Activated naive CD8-positive, alpha-beta T cell treated with anti-CD3 and anti-CD28 coated beads, Interleukin-2, amount 10 ng/mL, durations not matched to agents 7 days and 5 days (primary cell): ENCODE measurements at places on chromosomes 5 and 9. TPM values are rescaled to one million over a fixed set of nuclear protein-coding genes. Genes with fewer than 3 reads are reported as not detected.

DNA sequence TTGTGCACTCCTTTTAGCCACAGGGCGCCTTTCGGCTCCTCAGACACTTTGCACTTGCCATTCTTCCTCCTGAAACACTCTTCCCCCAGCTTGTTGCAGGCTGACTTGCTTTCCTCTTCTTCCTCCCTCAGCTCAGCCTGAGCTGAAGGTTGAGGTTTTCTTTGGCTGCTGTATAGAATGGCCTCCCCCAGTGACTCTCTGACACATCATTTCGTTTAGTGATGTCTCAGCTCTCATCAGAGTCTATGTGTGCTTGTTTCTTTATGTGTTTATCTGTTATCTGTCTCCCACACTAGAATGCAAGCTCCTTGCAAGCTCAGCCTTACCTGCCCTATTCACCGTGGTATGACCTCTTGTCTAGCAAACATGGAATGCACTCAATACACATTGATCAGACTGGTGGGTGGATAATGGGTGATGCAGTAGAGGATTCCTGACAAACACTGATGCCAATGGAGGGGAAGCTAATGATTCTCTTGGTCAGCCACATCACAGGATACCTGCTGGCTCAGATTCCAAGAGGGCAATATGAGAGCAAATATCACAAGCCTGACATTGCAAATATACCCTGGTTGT is 112.9 kb upstream of the STC2 start:
- H3K4me3 ChIP-seq = no peak overlapping the region
- no peaks in the 10 kb centered on the region for H3K36me3 ChIP-seq
- no peaks in the 10 kb centered on the region for H3K4me1 ChIP-seq
- H3K27me3 ChIP-seq = no peaks in the 10 kb centered on the region

GRCh38 chr9:122810306-122810946 is 10.5 kb downstream of the OR1K1 start:
- H3K4me1 ChIP-seq = peaks cover 30% of the 10 kb centered on the region
- peak; percentile 74 for DNase-seq
- peaks cover 14% of the 10 kb centered on the region for H3K36me3 ChIP-seq
- H3K4me3 ChIP-seq = no peak overlapping the region

DNA sequence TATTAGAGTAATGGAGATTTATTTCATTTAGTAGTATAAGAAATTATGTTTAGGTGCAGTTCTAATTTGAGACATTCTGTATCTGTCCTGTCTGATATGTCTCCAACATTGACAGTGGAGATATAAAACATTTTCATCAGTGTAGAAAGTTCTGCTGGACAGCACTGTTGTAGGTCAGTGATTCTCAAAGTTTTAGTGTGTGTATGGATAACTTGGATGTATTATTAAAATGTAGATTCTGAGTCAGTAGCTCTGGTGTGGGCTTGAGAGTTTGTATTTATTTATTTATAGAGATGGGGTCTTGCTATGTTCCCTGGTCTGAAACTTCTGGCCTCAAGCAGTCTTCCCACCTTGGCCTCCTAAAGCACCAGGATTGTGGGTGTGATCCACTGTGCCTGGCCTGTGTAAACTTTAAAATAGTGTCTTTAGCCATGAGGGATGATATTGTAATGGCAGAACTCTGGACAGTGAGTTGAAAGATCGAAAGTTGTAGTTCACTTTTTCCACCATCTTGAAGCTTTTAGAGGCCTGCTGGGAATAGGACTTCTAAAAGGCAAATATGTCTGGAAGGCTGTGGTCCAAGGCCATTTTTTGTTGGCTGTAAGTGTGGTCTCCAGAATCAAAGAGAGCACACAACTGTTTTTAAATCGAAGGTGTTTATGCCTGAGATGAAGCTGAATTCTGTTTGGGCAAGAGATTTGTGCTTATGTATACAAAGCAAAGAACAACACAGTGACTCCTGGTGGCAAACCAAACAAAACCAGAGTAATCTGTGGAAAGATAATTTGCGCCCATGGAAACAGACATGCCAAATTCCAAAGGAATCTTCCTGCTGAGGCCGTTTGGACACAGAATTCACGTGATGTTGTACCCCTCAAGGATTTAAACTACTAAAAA is 12.4 kb downstream of the UBAP1 start:
- H3K27me3 ChIP-seq = no peaks in the 10 kb centered on the region
- no peak overlapping the region for H3K27ac ChIP-seq
- no peak for DNase-seq
- peaks cover 6% of the 10 kb centered on the region for H3K36me3 ChIP-seq
- no peak overlapping the region for H3K4me3 ChIP-seq

GLRA1 gene
- total RNA-seq = not detected

GRCh38 chr9:91074866-91075265 is 273.2 kb downstream of the SYK start:
- peaks cover 13% of the 10 kb centered on the region for H3K4me1 ChIP-seq
- H3K27me3 ChIP-seq = peaks cover 2% of the 10 kb centered on the region
- DNase-seq = no peak
- H3K36me3 ChIP-seq = peaks cover 5% of the 10 kb centered on the region
- H3K4me3 ChIP-seq = no peak overlapping the region

DNA sequence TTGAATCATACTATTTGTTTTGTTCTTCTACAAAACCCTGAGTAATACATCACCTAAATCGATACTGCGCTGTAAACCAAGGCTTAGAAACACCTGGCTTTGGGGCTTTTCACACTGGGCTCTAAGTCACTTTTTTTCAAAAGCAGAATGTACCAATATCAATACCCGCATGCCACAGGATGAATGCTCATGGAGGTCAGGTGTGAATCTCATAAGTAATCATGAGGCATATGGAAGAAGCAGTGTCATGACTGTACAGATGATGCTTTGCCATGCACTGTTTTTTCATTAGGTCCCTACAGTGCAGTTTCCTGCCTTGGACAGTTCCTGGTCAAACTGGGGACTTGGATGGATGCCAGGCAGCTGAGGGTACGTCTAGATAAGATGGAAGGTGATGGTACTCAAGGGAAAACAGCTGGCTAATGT is 49.0 kb upstream of the ATG10 start:
- no peak overlapping the region for H3K4me3 ChIP-seq
- DNase-seq = no peak
- H3K27me3 ChIP-seq = peaks cover 5% of the 10 kb centered on the region

DNA sequence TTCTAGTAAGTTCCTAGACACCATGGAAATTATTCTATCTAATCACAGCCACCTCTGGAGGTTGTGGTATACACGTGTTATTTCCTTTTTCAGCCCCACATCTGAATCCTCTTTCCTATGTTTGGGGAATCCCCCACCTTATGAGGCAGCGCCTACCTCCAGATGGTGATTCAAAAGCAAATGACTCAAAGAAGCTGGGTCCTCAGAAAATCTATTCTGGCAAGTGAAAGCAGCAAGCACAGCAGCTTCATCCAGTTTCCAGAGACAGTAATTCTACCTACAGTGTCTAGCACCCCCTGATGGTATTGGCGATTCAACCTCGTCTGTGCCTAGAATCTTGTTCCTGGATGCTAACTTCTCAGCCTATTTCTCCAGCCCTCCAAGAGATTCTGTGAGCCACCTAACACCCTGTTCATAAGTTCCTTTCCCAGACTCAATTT is 43.0 kb downstream of the STRBP start:
- no peak for DNase-seq
- no peaks in the 10 kb centered on the region for H3K27me3 ChIP-seq
- H3K36me3 ChIP-seq = peaks cover 6% of the 10 kb centered on the region
- no peak overlapping the region for H3K27ac ChIP-seq

DNA sequence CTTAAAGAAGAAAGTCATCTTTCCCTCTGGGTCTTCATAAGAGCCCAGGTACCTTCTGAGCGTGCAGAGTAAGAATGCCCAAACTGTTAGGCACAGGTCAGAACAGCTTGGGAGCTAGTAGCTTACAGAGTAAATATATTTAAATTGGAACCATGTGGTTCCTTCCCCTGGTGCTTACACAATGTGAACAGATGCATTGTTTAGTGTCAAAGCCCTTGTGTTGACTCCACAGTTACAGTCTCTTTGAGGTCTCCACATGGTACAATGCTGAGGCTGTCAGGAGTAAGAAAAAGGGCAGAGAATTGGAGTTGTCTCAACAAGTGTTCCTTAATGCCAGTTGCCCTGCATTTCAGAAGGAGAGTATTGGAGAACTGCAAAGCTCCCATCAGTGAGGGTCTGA is 188.5 kb downstream of the PAPPA start:
- H3K36me3 ChIP-seq = no peaks in the 10 kb centered on the region
- H3K4me1 ChIP-seq = no peaks in the 10 kb centered on the region
- no peak overlapping the region for H3K27ac ChIP-seq
- no peak overlapping the region for H3K4me3 ChIP-seq
- DNase-seq = no peak
- H3K27me3 ChIP-seq = no peaks in the 10 kb centered on the region

IRF1 gene
- 238 TPM for total RNA-seq

- no peaks in the 10 kb centered on the region for H3K4me1 ChIP-seq
- no peak overlapping the region for H3K4me3 ChIP-seq
- peaks cover 68% of the 10 kb centered on the region for H3K36me3 ChIP-seq
- no peak overlapping the region for H3K27ac ChIP-seq
- DNase-seq = no peak
These were observed 15.2 kb upstream of the FBLL1 start for GRCh38 chr5:168513861-168514428.
